ENCODE measurements at places on chromosomes 5 and 9.

- DNase-seq, result no peak
Measured at GRCh38 chr5:1562599-1562998, 38.8 kb upstream of the LPCAT1 start.

DNA sequence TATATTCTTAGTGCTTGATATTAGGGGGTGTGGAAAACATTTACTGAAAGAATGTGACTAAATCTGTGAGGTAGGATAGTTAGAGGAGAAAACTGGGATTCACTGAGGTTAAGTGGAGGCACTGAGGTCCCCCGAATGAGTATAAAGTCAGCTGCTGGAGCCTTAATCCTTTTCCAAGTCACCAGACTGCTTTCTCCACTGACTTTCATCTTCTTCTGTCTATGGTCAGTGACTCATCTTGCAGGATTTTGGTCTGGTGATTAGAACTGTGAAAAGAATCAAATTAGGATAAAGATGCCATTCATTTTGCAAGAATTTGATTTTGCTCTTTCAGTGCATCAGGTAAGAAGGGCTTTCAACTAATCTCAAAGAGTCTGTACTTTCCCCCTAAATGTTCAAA, 89.3 kb upstream of the ALDH1A1 start:
- DNase-seq, result no peak

DNA sequence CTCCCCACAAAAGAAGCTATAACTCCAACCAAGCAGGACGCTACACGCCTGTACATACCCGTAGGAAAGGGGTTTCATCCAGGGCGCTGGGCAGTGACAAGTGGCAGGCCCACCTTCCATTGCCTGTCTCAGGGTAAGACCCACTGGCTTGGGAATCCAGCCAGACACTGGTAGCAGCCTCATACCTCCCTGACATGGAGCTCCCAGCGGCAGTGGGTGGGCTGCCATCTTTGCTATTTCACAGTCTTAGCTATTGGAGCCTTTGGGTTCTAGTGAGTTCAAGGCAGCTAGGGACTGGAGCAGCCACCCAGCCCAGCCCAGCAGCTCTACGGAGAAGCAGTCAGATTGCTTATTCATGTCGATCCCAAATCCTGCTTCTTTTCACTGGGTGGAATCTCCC, 3.4 kb upstream of the IFNA10 start:
- no peak for DNase-seq

DNA sequence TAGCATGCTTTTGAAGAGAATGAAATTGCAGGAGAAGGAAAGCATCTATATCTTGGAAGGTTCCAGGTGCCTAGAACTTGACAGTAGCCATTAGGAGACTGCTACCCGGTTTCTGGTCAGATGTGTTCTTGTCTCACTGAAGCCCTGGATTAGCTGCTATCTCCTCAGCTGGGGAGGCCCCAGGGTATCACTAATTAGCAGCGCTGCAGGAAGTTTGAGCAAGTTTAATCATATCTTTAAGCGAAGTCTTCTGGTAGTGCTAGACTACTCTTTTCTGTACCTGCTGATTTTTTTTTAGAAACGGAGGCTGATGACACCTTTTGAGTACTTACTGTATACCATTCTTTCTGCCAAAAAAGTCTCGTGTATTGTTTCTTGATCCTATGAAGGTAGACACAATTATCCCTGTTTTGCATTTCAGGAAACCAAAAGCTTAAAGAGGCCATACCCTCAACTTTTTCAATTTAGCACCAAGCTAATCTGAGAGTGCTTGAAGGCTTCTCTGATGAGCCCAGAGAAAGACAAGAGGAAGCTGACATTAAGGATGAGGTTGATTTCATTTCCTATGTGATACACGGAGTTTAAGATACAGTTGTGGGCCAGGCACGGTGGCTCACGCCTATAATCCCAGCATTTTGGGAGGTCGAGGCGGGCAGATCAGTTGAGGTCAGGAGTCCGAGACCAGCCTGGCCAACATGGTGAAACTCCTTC, 201.3 kb downstream of the ARHGAP26 start:
- DNase-seq, result no peak

GRCh38 chr5:173963867-173964441, 25.0 kb upstream of the C5orf47 start:
- no peak for DNase-seq

GRCh38 chr5:92402045-92402444, 1018.9 kb upstream of the ARRDC3 start:
- DNase-seq, result no peak

- DNase-seq, result no peak
Measured at GRCh38 chr5:143119291-143119769, 284.2 kb downstream of the NR3C1 start.

DNA sequence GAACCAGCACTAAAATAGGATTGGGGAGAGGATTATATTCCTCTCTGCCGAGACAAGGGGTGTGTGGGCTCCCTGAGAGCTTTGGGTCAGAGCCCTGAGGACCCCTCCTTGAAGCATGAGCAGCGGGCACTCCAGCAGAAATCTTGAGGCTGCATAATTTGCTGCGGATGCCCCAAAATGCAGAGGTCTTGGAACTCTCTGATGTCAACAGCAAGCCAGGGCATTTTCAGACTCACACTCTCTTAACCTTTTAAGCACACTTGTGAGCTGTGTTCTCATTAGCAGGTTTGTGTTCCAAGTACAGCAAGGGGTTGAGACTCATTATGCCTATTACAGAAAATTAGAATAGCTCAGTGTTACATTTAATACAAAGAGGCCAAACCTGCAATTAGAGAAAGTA, 513.0 kb upstream of the ADAMTS16 start:
- DNase-seq, result no peak

GRCh38 chr5:135753990-135754389, 80.5 kb upstream of the SLC25A48 start:
- no peak for DNase-seq
